SK-N-SH (cell line): ENCODE measurements at places on chromosomes 16 and 17.

GRCh38 chr17:74430706-74431567 lies 951 bp upstream of the GPRC5C start:
- peak; percentile 72 for DNase-seq

GRCh38 chr16:75452464-75453190 lies 11.9 kb downstream of the TMEM170A start:
- peak; percentile 53 for DNase-seq

- DNase-seq, result peak; percentile 92
Observed at GRCh38 chr16:49856672-49857330, 889 bp upstream of the ZNF423 start.

DNA sequence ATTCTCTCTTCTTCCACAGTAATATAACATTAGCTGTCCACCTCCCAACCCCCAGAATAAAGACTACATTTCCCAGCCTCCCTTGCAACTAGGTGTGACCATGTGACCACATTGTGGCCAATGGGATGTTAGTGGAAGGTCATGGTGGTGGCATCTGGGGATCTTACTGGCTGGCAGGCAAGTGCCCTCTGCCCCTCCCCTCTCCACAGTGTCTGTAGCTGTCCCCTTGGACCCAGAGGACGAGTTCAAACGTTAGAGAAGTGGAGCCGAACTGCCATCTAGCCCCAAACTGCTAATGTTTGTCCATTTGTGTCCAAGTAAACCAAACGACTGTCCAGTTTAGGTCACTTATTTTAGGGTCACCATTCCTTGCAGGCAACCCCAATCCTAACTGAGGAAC lies 26.6 kb upstream of the KCNG4 start:
- peak; percentile 85 for DNase-seq

GRCh38 chr16:64712026-64712425 lies 409.8 kb downstream of the CDH11 start:
- no peak for DNase-seq

DNA sequence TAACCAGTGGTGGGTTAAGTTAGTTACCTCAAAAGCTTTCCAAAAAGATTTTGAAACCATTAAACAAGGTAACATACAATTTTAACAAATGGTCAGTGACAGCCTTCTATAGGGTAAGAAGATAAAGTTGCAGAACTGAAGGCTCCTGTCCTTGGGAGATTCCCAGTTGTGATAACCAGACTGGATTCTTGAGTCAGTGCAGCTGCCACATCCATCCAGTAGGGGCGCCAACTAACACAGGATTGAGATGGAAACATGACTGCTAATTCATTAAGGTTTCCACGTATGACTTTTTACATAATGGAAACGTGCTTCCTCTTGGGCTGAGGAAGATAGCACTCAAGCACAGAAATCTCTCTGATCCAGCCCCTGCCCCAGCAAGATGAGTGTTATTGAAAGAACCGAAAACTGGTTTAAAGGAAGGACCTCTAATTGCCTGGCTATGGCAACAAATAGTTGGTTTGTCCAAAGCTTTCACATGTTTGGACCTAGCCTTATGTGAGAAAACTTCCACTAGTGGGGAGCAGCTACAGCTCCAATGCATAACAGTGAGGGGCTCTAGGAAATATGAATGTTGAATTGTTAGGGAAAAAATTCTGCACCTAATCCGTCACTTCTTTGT lies 269.8 kb upstream of the MYOCD start:
- DNase-seq, result peak; percentile 31

DNA sequence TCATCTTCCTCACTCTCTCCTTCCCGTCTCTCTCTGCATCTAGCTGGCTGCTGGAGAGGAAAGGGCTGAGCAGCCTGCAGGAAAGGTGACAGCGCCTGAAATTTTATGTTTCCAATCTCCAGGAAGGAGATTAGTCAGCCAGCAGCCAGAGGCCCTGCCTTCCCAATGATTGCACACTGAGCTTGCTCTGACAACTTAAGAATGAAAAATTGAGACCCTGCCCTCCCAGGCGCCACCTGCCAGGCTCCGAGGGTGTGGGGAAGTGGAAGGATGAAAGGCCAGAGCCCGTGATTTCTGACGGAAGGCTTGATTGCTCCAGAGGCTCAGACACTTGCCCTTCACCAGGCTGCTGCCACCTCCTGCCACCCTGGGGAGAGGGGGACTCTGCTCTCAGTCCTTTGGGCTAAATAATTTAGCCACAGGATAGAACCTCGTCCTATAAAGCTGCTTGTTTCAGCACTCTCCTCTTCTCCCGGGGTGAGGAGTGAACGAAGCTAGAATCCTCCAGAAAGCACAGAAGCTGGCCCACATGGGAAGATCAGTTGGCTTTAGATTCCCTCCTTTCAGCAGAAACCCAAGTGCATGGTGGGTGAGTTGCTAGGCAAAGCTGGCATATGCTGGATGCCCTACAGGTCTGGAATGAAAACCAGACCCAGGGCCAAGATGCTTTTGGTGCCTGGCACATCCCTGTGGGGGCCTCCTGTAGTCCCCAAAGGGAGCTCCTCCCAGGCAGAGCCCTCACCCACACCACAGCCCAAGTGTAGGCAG lies 33.5 kb downstream of the GRIN2C start:
- DNase-seq, result no peak

GRCh38 chr17:76791053-76791980 lies 53.4 kb downstream of the MFSD11 start:
- peak; percentile 62 for DNase-seq
